ENCODE measurements at places on chromosomes 5 and 9.

GRCh38 chr5:83006683-83007283, 70.4 kb downstream of the TMEM167A start:
- DNase-seq: no peak
- no peaks in the 10 kb centered on the region for H3K27me3 ChIP-seq
- H3K4me3 ChIP-seq: no peak overlapping the region
- no peaks in the 10 kb centered on the region for H3K4me1 ChIP-seq
- no peaks in the 10 kb centered on the region for H3K36me3 ChIP-seq

- DNase-seq: no peak
- no peaks in the 10 kb centered on the region for H3K36me3 ChIP-seq
- no peak overlapping the region for H3K4me3 ChIP-seq
- H3K27me3 ChIP-seq: no peaks in the 10 kb centered on the region
- no peaks in the 10 kb centered on the region for H3K4me1 ChIP-seq
These were observed 167.0 kb downstream of the FGF18 start for GRCh38 chr5:171586436-171586835.

GRCh38 chr5:36590513-36591286, 15.7 kb upstream of the SLC1A3 start:
- DNase-seq: no peak
- H3K4me1 ChIP-seq: no peaks in the 10 kb centered on the region
- no peaks in the 10 kb centered on the region for H3K27me3 ChIP-seq
- H3K27ac ChIP-seq: no peak overlapping the region

DNA sequence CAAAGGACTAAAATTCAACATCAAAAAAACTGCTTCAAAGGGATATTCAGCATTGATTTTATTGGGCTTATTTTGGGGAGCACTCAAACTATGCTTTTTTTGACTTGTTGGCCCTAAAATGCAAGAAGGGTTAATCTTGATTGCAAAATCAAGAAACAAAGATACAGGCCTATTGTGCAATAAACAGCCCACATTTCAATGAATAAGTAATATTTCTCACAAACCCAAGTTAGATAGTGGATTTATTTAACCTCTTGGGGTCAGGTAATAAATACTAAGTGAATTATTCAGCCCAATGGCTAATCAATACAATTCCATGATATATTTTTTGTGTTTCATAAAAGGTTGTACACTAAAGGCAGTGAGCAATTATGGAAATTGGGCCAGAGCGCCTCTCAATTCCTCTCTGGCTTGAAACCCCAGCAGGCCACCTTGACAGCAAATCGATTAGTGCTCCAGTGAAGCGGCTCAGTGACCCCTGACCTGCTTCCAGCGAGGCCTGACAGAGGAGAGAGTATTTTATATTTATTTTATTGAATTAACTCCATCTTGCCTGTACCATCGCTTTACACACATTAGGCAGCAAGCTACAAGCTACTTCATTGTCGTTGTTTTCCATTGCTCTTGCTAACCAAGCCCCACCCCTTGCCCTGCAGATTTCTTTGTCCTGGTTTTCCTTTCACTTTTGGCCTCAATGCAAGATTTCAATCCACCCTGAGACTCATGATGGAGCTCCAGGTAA, 65.5 kb downstream of the EBF1 start:
- H3K27ac ChIP-seq: no peak overlapping the region
- DNase-seq: no peak
- no peak overlapping the region for H3K4me3 ChIP-seq
- no peaks in the 10 kb centered on the region for H3K36me3 ChIP-seq

Data from CD8-positive, alpha-beta memory T cell (primary cell).